ENCODE measurements at places on chromosomes 2 and 18.

GRCh38 chr2:113390124-113390849 is 47.2 kb upstream of the ZNG1B start:
- DNase-seq, result peak; percentile 41

- no peak for DNase-seq
Measured at GRCh38 chr18:22193466-22193865, 24.1 kb downstream of the GATA6 start.

DNA sequence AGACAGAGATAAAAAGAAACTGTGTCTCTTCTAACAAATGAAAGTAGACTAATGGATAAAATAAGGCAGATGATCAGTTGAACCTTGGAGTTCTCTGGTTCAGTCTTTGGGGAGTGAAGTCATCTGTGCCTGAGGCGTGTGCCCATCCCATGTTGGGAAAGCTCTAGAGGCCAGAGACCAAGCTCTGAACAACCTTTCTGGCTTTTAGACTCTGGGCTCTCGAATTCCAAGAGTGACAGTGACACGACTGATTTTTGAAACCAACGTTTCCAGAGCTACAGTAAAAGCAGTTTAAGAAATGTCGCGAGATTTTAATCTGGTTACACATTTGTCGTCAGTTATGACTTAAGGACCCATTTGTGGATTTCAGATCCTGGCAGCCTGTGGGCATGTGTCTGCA is 83.7 kb upstream of the APCDD1 start:
- DNase-seq, result no peak

GRCh38 chr2:189171956-189172609 is 7.5 kb downstream of the COL5A2 start:
- DNase-seq, result no peak

- DNase-seq, result no peak
Measured at GRCh38 chr2:188294352-188294926, 2.8 kb downstream of the GULP1 start.

GRCh38 chr2:148552675-148553331 is 91.7 kb upstream of the EPC2 start:
- DNase-seq, result no peak

- DNase-seq, result no peak
Measured at GRCh38 chr18:59610546-59611140, 86.6 kb downstream of the CCBE1 start.

- DNase-seq, result no peak
Measured at GRCh38 chr2:26477911-26478253, at the start of gene OTOF. Gene OTOF (minus strand): TSS chr2:26478124.

- no peak for DNase-seq
Measured at GRCh38 chr2:30756051-30756719, 51.1 kb downstream of the CAPN13 start.

DNA sequence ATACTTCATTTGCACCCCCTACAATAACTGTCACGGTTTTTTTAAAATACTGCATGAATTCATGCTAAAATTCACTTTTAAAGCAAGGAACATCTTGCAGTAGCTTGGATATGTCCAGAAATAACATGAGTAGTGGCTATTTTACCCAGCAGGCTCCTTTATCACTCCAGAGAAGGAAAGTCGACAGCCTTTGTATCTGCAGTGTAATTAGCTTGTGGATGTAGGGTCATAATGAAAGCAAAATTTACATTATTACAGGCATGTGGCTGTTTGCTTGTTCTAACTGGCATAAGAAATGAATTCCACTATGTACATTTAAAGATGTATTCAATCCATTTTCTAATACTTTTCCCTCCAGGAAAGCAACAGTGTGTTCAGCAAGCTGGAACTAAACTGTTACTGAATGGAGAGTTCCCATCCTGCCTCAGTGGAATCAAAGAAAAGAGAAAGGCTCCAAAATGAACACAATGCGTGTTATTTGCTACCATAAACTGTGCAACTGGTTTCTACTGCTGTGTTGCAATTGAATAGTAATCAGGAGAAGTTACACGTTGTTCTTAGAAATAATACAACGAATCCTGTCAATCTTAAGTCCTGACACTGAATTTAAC is 321.2 kb upstream of the VRK2 start:
- DNase-seq, result no peak

- DNase-seq, result no peak
Measured at GRCh38 chr18:49371786-49372185, 88.7 kb downstream of the DYM start.

- DNase-seq, result no peak
Measured at GRCh38 chr18:59927246-59927825, 27.5 kb downstream of the PMAIP1 start.

DNA sequence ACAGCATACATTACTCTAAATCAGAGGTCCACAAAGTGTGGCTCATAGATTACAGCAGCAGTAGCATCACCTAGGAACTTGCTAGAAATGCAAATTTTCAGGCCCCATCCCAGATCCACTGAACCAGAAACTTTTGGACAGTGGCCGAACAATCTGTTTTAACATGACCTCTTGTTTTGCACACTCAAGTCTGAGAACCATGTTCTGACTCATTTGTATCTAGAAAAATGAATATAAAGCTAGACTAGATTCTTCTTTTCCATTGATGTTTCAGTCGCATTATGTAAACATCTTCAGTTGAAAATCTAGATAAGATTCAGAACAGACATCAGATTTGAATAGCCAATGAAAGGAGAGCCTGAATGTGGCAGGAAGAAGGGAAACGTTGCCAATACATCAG is 608.8 kb downstream of the LRP1B start:
- DNase-seq, result no peak

DNA sequence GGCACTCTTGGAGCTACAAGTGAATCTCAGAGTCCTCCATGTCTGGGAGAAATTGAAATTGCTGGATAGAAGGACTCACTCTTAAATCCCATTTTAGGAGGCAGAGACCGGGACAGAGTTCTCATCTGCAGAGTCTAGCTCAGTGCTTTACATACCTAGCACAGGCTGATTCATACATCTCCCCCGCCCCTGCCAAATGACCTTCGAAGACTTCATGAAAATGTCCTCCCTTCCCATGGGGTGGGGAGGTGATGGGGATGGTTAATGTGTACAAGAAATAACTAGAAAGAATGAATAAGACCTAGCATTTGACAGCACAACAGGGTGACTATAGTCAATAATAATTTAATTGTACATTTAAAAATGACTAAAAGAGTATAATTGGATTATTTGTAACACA is 8.2 kb upstream of the SERPINB5 start:
- no peak for DNase-seq

GRCh38 chr2:120341977-120342376 is 4.0 kb upstream of the INHBB start:
- no peak for DNase-seq

- no peak for DNase-seq
Measured at GRCh38 chr2:75288760-75289159, 89.4 kb upstream of the TACR1 start.

DNA sequence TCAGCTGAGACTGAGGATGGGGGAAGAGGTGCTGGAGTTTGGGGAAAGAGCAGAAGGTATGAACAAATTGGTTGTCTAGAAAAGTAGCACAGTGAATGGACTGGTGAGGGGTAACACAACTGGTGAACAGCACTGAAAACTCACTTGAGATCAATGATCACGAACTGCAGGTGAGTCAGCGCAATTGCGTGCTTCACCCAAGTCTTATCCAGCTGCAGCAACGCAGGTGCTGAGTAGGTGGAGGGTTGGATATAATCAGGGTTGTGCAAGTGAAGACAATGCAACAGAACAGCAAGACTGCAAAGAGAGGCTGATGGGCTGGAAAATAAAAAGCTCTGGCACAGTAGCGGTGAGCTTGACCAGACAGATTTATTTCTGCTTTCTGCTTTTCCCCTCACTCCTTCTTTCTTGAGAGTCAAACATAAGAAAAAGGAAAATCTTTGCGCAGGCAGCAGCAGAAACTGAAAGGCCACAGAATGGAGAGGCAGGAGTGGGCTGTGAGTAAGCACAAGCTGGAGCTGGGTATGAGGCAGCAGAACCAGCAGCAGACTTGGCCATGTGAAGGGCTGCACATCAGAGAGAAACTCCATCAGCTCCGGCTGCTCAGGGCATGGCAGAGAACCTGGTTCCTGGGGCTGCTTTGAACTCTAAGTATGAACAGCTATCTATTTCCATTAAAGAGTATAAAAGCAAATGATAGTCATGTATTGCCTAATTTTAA is 99.4 kb upstream of the ARL5A start:
- no peak for DNase-seq

GRCh38 chr2:156539086-156539860 is 103.1 kb downstream of the GPD2 start:
- DNase-seq, result no peak

- DNase-seq, result no peak
Measured at GRCh38 chr2:9256147-9256546, 49.5 kb downstream of the ASAP2 start.

GRCh38 chr18:70322928-70323327 is 34.1 kb downstream of the SOCS6 start:
- no peak for DNase-seq

DNA sequence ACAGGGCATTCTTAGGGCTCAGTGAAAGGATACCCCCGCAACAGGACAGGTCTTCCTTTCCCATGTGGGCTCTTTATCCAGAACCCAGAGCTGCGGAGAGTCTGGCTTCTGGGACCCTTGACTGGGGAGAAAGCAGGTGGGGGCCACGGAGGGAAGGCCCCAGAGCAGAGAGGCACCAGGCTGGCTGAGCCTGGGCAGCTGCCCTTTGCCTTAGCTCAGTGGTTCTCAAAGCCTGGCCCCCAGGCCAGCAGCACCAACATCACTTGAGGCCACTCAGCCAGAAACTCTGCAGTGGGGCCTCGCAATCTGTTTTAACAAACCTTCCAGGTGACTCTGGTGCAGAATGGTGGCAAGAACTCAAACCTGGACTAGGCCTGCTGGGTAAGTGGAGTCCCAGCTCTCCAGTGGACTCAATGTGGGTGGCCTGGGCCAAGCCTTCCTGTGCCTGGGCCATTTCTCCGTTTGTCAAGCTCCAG is 1.6 kb upstream of the TMEM37 start:
- DNase-seq, result no peak

GRCh38 chr2:232757905-232758304 is 18.5 kb downstream of the KCNJ13 start:
- no peak for DNase-seq

GRCh38 chr2:62568074-62568473 is 62.1 kb upstream of the TMEM17 start:
- no peak for DNase-seq

GRCh38 chr2:5915881-5916310 is 223.7 kb downstream of the SOX11 start:
- DNase-seq, result no peak

- no peak for DNase-seq
Measured at GRCh38 chr18:48850822-48851598, 99.8 kb downstream of the SMAD7 start.

DNA sequence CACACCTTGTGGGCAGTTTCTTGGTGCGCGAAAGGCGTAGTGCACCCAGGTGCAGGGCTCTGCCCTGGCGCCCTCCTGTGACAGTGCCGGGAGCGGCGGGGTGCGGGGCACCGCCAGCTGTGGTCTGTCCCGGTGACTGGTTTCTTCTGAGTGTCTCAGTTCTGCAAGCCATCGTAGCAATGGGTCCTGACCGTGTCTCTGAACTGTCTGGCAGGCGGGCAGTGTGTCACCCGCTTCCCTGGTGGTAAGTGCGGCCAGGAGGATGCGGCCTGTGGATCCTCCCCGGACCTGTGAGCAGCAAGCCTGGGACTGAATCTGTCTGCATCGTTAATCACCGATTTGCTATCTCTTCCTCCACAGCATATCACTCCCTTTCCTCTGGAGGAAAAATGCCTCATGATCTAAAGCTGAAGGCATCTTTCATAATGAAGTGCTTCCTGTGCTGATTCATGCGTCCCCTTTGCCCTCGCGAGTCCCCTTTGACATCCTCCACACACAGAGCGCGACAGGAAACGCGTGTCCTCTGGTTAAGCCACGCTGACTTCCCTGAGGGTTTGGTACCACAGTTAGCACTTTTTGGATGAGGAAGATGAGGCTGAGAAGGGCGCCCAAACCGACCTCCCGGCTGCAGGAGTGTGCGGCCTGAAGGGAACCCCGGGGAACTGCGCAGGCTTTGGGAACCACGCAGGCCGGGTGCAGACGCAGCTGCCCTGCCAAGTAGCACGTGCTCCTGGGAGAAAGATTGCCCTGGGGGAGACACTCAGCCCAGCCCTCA is 416.0 kb upstream of the HS6ST1 start:
- no peak for DNase-seq

DNA sequence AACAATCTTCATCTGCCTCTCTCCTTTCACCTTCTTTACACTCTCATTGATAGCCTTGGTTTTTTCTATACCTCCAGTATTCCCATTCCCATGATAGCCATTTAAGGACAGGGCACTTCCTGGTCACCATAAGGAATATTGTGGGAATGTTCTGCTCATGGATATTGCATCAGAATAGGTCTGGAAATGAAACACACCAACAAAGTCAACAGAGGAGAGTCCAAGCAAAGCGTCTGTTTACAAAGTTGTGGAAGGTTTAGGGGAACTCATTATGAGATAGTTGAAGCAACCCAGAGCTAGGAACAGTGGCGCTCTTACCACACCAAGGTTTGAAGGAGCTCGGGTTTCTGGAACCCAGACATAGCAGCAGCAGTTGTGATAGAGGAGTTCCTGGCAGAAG is 150.3 kb upstream of the TNP1 start:
- no peak for DNase-seq

- DNase-seq, result no peak
Measured at GRCh38 chr2:68548396-68548795, 81.0 kb downstream of the APLF start.

- DNase-seq, result no peak
Measured at GRCh38 chr2:55302241-55302640, 33.2 kb upstream of the MTIF2 start.

Data from stimulated activated CD8-positive, alpha-beta memory T cell treated with anti-CD3 and anti-CD28 coated beads, Interleukin-15, amount 100 ng/mL, for 1 hour (primary cell).